MCF 10A (cell line): ENCODE measurements at places on chromosomes 4 and X. TPM values are rescaled to one million over a fixed set of nuclear protein-coding genes. Genes with fewer than 3 reads are reported as not detected.

MAML3 gene
- 0.89 and 1.7 TPM in 2 replicates for total RNA-seq

GRCh38 chr4:110876866-110877265 is 254.0 kb upstream of the PITX2 start:
- H3K27me3 ChIP-seq = peaks cover 37% of the 10 kb centered on the region
- H3K27ac ChIP-seq = no peak overlapping the region
- no peak for DNase-seq
- no peaks in the 10 kb centered on the region for H3K4me1 ChIP-seq
- H3K36me3 ChIP-seq = no peaks in the 10 kb centered on the region
- no peak overlapping the region for H3K4me3 ChIP-seq

- no peak overlapping the region for H3K27ac ChIP-seq
- DNase-seq = no peak
- H3K4me3 ChIP-seq = no peak overlapping the region
- H3K4me1 ChIP-seq = no peaks in the 10 kb centered on the region
These were observed 64.5 kb downstream of the DRD5 start for GRCh38 chr4:9845791-9846493.

GRCh38 chr4:122793811-122794210 is 32.8 kb upstream of the FGF2 start:
- H3K4me3 ChIP-seq = no peak overlapping the region
- peaks cover 20% of the 10 kb centered on the region for H3K4me1 ChIP-seq
- no peaks in the 10 kb centered on the region for H3K27me3 ChIP-seq
- H3K36me3 ChIP-seq = no peaks in the 10 kb centered on the region

HSPA4L gene
- total RNA-seq = 45.9 and 68.9 TPM in 2 replicates

DNA sequence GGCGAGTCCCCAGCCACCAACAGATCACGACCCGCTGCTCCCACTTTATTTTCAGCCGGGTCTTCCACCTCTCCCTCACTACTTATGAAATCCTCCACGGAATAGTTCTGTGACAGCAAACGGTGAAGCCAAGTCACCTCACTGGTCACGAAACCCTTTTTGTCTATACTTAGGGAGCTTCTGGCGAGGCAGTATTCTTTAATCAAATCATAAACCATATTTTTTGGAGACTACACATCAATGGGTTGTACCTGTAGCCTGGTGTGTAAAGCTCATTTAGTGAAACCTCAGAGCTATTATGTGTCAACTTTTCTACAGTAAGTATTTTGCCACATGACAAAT is 809 bp upstream of the H2AZ1 start:
- no peak overlapping the region for H3K27ac ChIP-seq
- no peak overlapping the region for H3K4me3 ChIP-seq
- H3K36me3 ChIP-seq = no peaks in the 10 kb centered on the region
- H3K4me1 ChIP-seq = peaks cover 5% of the 10 kb centered on the region
- DNase-seq = no peak

DNA sequence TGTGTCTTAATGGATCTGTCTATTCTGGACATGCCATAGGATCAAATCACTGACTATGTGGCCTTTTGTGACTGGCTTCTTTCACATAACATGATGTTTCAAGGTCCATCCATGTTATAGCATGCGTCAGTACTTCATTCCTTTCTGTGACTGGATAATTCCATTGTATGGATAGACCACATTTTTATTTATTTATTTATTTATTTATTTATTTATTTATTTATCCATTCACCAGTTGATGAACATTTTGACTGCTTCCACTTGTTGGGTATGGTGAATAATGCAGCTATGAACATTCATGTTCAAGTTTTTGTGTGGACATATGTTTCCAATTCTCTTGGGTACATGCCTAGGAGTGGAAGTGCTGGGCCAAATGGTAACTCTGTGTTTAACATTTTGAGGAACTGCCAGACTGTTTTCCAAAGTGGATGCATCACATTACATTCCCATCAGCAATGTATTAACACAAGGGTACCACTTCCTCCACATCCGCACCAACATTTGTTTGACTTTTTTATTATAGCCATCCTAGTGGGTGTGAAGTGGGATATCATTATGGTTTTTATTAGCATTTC is 14.0 kb downstream of the RTL5 start:
- no peak overlapping the region for H3K27ac ChIP-seq
- H3K36me3 ChIP-seq = no peaks in the 10 kb centered on the region
- DNase-seq = no peak
- no peak overlapping the region for H3K4me3 ChIP-seq
- no peaks in the 10 kb centered on the region for H3K4me1 ChIP-seq

RPS6KA6 gene
- total RNA-seq = not detected in 2 replicates

GRCh38 chr4:187209921-187210613 is 486.4 kb upstream of the FAT1 start:
- H3K4me1 ChIP-seq = no peaks in the 10 kb centered on the region
- H3K4me3 ChIP-seq = no peak overlapping the region
- H3K36me3 ChIP-seq = no peaks in the 10 kb centered on the region
- no peaks in the 10 kb centered on the region for H3K27me3 ChIP-seq
- no peak for DNase-seq

DNA sequence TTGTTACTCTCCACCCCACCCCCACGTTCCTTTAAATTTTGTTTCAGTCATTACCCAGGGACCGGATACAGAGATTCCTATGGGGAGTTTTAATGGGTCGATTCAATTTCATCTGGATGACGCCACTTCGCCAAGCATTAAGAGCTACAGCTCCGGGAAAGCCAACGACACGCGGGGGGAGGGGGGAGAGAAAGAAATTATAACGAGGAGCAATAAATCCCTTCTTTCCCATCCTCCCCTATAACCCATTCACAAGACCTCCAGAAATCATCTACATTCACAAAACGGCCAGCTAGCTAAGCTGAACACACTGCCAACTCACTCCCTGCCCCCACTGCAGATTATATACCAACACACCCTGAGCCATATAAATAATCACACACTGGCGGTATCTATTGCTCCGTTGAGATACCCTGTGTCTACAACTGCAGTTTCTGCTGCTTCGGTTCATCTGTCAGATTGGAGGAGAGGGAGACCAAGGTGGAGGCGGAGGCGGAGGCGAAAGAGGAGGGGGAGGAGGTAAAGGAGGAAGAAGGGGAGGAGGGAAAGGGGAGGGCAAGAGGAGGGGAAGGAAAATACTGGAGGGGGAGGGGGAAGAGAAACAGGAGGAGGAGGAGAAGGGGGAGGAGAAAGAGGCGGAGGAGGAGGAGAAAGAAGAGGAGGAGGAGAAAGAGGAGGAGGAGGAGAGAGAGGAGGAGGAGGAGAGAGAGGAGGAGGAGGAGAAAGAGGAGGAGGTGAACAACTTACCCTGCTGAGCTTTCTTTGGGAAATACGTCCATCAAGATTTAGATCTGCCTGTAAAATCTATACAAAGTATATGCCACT is 113.9 kb upstream of the VAMP7 start:
- peak overlapping the region; percentile 54 for H3K27ac ChIP-seq
- H3K4me1 ChIP-seq = no peaks in the 10 kb centered on the region
- H3K27me3 ChIP-seq = no peaks in the 10 kb centered on the region
- peak; percentile 88 for DNase-seq
- H3K4me3 ChIP-seq = peak overlapping the region; percentile 91

GRCh38 chrX:39840581-39841093 is 257.1 kb downstream of the BCOR start:
- H3K4me3 ChIP-seq = no peak overlapping the region
- H3K27me3 ChIP-seq = peaks cover 43% of the 10 kb centered on the region
- DNase-seq = no peak
- no peak overlapping the region for H3K27ac ChIP-seq
- no peaks in the 10 kb centered on the region for H3K36me3 ChIP-seq

PAGE2B gene
- total RNA-seq = not detected in 2 replicates

DNA sequence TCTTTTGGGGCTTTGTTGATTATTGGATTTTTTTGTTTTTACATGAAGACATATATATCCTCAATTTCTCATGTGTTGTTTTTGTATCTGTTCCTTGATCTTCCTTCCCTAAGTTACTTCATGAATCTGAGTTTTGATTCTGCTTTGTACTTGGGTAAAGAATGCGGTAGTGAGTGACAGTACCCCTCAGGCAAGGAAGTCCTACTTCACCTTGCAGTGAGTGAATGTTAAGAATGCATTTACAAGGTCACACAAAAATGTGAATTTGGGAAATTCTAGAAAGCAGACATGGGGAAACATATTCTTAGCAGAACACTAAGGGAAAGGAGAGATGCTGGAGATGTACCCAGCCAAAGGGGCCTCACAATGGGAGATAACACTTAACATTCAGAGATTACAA is 373.1 kb upstream of the LCORL start:
- H3K4me3 ChIP-seq = no peak overlapping the region
- peaks cover 13% of the 10 kb centered on the region for H3K4me1 ChIP-seq
- H3K36me3 ChIP-seq = peaks cover 6% of the 10 kb centered on the region
- no peak for DNase-seq
- H3K27me3 ChIP-seq = no peaks in the 10 kb centered on the region

DNA sequence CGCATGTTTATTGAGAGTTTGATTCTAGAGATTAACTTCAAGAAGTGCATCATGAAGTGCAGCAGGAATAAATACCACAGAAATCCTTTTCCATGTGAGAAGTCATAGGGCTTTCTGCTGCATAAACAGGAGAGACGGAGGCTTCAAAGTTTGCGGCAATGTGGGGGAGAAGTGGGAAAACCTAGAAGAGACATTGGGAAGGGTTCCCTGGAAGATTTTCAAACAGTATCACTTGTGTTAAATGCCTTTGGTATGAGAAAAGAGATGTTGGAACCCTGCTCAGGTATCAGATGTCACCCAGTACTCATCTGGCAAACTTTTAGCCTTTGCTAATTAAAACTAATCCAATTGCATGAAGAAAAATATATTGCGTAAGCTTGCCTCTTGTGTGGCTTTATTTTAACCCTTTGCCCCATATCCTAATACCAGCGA is 15.4 kb downstream of the NHS start:
- H3K4me1 ChIP-seq = no peaks in the 10 kb centered on the region
- H3K27me3 ChIP-seq = peaks cover 24% of the 10 kb centered on the region
- H3K4me3 ChIP-seq = no peak overlapping the region
- H3K36me3 ChIP-seq = no peaks in the 10 kb centered on the region

- H3K4me3 ChIP-seq = no peak overlapping the region
- H3K4me1 ChIP-seq = peaks cover 11% of the 10 kb centered on the region
- peak; percentile 15 for DNase-seq
- H3K27me3 ChIP-seq = peaks cover 11% of the 10 kb centered on the region
- no peak overlapping the region for H3K27ac ChIP-seq
These were observed 67.4 kb downstream of the RASGEF1B start for GRCh38 chr4:81404294-81404693.

AADAT gene
- total RNA-seq = 6.4 and 6.9 TPM in 2 replicates

- H3K36me3 ChIP-seq = peaks cover 7% of the 10 kb centered on the region
- peaks cover 5% of the 10 kb centered on the region for H3K4me1 ChIP-seq
- no peak overlapping the region for H3K27ac ChIP-seq
- H3K27me3 ChIP-seq = no peaks in the 10 kb centered on the region
- DNase-seq = no peak
These were observed 73.3 kb downstream of the LIMCH1 start for GRCh38 chr4:41611124-41611838.

- no peaks in the 10 kb centered on the region for H3K36me3 ChIP-seq
- DNase-seq = no peak
- H3K27me3 ChIP-seq = no peaks in the 10 kb centered on the region
- H3K4me1 ChIP-seq = peaks cover 10% of the 10 kb centered on the region
- H3K27ac ChIP-seq = peak overlapping the region; percentile 6
These were observed 109.2 kb upstream of the CXCL13 start for GRCh38 chr4:77496457-77496856.

TRIML2 gene
- 4.9 and 6.7 TPM in 2 replicates for total RNA-seq

DOK7 gene
- 1.1 and 5.3 TPM in 2 replicates for total RNA-seq
